Fibroblast of the aortic adventitia (primary cell): ENCODE measurements at places on chromosomes 5 and 9.

GRCh38 chr9:99365233-99365980, 143.3 kb downstream of the SEC61B start:
- DNase-seq: peak; percentile 30

DNA sequence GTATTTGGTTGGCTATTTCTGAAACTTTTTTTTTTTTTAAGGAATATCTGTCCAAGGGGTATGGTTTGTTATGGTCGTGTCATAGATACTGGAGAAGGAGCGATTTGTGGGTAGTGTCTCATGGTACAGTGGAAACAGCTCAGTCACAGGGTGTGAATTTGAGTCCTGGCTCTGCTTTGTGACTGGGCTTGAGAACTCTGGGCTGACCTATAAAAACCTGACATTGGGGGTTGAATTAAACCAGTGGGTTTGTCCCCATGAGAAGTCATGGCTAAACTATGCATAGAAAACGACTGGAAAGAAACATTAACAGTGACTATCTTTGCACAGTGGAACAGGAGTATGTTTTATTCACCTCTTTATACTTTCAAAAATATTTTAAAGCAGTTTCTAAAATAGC, 54.7 kb downstream of the MACROH2A1 start:
- no peak for DNase-seq

DNA sequence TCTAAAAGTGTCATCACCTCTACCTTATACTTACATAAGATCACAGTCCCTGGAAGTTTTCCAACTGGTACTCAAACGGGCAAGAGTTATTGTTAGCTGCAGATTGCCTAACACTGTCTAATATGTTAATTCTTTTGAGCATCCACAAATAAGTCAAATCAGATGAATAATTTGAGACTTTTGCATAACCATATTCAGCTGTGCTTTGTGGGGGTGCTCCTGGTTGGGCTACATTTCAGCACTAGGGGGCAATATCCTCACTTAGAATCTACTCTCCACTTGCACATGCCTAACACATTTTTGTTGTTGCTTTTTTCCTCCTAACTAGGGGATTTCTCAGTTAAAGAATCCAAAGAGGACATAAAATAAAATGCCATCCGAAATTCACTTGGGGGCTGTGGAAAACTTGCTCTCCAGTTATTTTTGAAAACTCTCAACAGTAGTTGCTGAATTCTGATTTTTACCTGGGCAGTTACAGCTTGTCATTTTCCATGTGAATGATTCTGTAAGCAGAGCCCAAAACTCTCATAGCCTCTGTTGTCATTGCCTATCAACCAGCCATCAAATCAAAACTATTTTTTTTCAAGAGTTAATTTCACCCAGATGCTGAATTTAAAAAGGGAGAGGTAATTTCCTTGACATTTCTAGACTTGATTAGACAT, 71.5 kb downstream of the TRIM36 start:
- DNase-seq: peak; percentile 60

GRCh38 chr5:51345106-51345505, 38.1 kb upstream of the ISL1 start:
- peak; percentile 77 for DNase-seq

GRCh38 chr5:119596046-119596445, 33.3 kb upstream of the FAM170A start:
- no peak for DNase-seq

GRCh38 chr9:72675586-72675985, 154.2 kb downstream of the TMC1 start:
- DNase-seq: peak; percentile 89

DNA sequence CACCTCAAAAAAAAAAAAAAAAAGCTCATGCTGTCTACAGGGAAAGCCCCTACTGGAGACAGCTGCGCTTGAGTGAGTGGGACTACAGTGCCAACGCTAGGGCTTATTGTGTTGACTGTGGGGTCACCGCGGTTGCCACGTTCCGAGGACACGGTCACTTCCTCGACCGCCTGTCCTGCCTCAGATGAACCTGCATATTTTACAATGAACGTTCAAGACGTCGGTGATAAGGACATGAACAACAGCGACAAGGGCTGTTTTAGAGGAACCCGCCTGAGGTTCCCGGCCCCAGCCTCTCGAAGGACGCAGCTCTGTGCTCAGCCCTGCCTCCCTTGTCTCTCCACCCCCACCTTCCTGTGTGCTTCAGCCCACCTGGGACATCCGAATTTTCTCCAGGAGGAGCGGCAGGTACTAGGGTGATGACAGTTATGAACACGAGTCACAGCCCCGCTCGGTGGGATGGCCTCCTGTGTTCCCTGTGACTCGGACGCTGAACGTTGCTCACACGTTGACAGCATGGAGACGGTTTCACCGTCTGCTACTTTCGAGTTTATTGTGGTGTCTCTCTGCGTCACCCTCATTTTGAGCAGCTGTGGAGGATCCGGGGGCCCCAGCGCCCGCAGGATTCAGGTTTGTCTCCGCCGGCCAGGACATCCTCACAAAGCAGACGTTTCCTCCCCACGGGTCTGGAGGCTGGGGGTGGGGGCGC, 11.3 kb upstream of the DIPK1B start:
- DNase-seq: no peak

GRCh38 chr5:171432076-171432475, 12.6 kb downstream of the FGF18 start:
- no peak for DNase-seq

DNA sequence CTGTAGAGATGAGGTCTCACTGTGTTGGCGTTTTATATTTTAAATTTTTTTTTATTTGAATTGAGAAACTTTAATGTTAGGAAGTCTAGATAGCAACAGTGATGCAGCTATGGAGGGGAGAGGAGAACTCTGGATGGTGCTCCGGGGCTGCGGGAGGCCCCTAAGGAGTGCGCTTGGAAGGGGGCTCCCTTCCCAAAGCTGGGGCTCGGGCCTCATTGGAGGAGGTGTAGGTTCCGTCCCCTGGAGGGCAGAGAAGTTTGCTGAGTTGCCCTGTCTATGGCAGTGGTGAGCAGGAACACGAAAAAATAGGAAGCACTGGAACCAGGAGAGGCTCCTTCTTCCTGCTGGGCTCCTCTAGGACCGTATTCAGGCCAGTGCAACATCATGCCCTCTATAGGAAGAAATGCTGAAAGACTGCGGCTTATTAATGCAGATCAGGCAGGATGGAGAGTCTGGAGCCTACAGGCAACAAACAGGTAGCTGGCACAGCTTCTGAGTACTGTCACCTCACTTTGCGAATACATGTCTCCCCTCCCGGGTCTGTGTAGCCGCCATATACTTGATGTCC, 16.1 kb downstream of the AHRR start:
- DNase-seq: peak; percentile 56

- peak; percentile 98 for DNase-seq
These were observed 9.6 kb downstream of the NDST1 start for GRCh38 chr5:150517272-150518152.

DNA sequence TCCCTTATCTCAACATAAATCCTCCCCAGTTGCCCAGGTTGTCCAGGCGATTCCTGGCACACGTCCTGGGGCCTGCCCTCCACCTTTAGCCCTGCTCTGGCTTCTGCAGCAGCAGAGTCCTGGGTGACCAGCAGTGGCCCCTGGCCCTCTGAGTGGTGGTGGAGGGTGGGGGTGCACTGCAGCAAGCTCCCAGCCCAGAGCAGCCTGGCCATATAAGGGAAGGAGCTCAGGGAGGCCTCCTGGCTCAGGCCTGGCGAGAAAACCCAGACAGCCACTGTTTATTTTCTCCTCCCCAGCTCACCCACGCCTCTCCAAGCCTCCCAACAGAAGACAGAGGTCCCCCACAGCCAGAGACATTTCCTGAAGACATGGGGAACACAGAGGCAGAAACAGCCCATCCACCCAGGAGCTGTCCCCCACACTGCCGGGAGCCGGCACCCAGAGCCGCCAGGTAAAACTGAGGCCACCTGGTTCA, 44.7 kb upstream of the IL17B start:
- DNase-seq: no peak

- no peak for DNase-seq
These were observed 90.4 kb downstream of the UBE2R2 start for GRCh38 chr9:33907347-33907746.

DNA sequence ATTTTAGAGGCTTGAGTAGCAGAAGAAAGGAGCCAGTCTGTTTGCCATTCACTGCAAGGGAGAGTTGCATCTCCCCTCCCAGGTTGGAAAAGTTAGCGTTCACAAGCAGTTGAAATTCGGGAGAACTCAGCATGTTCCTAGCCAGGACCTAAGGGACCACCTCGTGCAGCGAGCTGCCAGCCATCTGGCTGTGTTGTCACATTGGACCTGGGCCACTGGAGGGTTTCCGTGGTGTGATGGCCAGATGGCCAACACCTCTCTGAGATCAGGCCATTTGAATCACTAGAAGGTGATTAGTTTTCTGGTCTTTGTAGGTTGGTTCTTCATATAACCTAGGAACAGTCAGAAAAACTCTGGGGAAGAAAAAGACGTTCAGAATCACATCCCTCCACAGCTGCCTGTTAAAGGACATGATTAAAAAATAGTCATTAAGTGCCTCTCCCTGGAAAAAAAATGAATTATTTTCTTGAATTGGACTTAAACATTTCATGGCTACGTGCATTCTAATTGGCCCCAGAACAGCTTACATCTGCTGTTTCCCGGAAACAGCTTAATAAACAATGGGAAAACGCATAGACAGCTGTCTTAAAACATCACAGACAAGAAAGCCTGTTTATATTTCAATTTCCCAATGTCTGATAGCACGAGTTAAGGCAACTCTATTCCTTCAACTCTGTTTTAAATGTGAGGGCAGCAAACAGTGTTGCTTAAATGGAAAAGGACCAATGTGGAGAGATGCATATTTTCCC, 303.9 kb downstream of the TENT4A start:
- DNase-seq: no peak

GRCh38 chr5:5783021-5783420, 360.5 kb downstream of the ICE1 start:
- no peak for DNase-seq

GRCh38 chr9:22097707-22098106, 88.6 kb upstream of the CDKN2B start:
- DNase-seq: peak; percentile 84

DNA sequence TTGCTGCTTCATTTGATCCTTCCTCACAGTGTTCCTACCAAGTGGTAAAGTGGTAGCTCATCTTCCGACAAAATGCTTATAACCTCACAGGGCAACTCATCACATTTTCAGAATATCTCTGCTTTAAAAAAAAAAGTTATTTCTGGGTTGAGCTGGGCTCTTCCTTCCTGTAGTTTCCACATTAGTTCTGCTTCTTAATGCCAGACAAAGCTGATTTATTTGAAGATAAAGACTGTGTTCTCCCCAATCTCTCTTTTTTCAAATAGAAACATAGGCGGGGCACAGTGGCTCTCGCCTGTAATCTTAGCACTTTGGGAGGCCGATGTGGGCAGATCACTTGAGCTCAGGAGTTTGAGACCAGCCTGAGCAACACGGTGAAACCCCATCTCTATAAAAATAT, 273.1 kb downstream of the ACTL7B start:
- no peak for DNase-seq
